ENCODE measurements at places on chromosomes 2 and 18.

DNA sequence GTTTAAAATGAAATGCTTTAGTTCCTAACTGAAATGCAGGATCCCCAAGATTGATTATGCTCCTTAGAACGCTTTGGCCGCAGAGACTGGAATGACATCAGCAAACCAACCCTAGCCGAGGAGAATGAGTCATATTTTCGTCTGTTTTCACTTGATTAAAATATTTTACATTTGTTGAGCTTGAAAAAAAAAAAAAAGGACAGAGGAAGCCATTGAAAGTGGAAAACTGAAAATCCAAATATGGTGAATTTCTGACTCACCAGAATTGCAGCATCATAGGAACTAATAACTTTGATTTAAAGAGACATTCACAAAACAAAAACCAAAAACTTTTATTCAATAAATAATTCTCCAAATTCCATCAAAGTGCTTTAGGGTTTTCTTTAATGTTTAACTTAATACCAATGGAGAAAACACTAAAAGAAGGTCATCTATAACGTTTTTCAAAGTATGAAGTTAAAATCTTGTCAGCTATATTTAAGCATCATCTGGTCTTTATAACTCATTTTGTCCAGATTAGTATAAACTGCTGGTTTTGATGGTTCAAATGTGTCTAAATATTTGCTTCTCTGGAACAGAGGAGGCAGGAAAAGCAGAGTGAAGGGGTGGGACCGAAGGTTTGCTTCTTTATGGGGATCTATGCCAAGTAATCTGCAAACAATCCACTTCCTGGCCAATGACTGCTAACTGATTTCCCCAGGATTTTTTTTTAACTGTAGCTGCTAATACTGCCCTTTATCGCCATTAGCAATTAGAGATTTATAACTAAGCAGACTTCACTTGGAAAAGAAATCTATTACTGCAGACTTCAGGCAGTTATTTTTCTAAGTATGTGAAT lies 30.9 kb upstream of the COL5A2 start:
- peak; percentile 29 for DNase-seq

GRCh38 chr18:73839441-73839840 lies 308.2 kb downstream of the FBXO15 start:
- DNase-seq = no peak

GRCh38 chr2:64137567-64137966 lies 6.7 kb downstream of the PELI1 start:
- DNase-seq = no peak

DNA sequence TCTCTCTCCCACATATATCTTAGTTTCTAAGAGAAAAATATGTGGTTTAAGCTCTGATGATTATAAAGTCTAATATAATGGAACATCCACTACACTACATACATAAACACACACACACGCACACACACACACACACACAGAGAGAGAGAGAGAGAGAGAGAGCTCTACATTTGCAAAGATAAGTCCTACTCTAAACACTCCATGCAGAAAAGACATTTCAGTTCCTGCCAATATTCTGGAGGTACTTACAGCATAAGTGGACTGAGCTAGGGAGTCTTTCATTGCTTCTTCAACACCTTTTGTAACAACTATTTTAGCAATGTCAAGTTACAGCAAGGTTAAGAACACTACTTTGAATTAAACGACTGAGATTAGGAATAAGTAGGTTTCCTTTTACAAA lies 80.1 kb downstream of the FIGN start:
- DNase-seq = no peak

DNA sequence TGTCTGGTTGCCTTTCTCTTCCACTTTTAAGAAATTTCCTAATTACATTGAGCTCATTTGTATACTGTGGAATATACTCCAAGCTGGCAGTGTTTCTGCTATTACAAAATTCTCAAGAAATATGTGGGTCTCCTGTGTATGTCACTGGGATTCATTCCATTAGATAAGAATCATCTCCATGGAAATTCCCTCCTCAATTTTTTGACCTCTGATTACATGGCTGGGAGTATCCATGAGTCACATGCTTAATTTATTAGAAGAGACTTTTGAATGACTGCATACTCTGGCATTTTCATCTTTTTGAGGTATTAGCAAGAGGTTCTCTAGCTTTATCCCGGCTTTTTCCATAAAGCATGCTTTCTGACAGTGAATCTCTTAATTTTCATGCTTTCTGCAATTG lies 665.5 kb upstream of the CNTNAP5 start:
- DNase-seq = no peak

- DNase-seq = no peak
Observed at GRCh38 chr18:69985239-69985638, 37.6 kb upstream of the CD226 start.

- DNase-seq = no peak
Observed at GRCh38 chr2:135818937-135819610, 17.9 kb downstream of the LCT start.

DNA sequence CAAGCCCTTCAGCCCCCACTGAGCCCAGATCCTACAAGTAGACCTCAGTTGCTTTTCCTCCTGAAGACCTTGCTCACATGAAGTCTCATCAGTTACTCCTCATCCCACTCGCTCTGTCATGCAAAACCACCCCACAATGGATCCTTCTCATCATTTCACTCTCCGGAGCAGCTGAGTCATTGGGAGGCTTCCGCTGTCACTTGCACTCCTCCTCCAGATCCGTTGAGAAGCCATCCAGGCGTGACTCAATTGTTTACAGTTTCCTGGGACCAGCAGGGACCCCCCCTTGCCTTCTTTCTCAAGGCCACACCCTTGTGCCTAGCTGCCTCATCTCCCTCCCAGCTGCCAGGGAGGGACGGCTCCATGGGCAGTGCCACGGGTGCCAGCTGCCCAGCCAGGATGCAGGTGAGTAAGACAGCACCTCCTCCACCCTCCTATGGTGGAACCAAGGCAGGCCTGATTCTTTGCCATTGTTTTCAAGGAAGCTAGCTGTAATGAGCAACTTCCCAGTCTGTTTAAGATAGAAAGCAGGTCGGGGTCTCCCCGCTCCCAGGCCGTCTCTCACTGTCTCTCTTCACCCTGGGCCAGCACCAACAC lies 16.3 kb downstream of the GPR55 start:
- DNase-seq = no peak

GRCh38 chr2:168155680-168156079 lies 91.7 kb downstream of the STK39 start:
- DNase-seq = no peak

DNA sequence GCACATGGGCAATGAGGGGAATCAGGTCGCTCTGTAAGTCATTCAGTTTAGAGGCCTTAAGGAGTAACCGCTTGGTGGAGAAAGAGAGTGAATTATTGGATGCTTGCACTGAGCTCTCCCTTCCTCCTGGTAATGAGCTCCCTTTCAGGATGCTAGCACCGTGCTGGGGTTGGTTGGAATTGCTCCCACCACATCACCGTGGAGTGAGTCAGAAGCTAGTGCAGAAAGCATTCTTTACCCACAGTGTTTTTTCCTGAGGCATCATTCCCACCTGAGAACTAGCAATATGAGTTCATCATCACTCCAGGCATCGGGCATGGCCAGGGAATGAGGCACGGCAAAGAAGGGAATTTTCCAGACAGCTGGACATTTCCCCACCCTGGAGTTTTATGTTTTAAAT lies 57.6 kb downstream of the ITGB6 start:
- no peak for DNase-seq

- no peak for DNase-seq
Observed at GRCh38 chr2:20594048-20594750, 56.7 kb downstream of the HS1BP3 start.

GRCh38 chr2:241820625-241821384 lies 11.8 kb downstream of the NEU4 start:
- DNase-seq = no peak

- peak; percentile 80 for DNase-seq
Observed at GRCh38 chr2:65430603-65431420, 1.6 kb downstream of the SPRED2 start.

DNA sequence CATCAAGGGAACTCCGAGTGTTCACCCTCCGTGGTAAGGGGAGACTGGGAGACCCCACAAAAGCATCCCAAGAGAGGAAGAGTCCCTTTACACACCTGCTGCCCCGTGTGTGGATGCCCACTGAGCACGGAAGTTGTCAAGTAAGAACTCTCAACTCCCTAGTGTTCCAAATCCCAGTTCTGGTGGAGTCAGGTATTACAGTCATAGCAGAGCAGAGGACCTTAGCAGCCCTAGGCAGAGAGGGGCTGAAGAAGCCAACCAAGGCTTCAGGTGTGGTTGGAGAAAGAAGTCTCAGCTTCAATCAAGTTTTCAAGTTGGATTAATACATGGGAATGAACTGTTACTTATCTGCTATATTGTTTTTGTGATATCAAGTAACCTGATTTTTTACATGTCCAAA lies 512.5 kb downstream of the RNF144A start:
- DNase-seq = no peak

GRCh38 chr2:195649629-195650190 lies 7.3 kb upstream of the SLC39A10 start:
- DNase-seq = no peak

- no peak for DNase-seq
Observed at GRCh38 chr2:151632993-151633565, 101.2 kb downstream of the NEB start.

DNA sequence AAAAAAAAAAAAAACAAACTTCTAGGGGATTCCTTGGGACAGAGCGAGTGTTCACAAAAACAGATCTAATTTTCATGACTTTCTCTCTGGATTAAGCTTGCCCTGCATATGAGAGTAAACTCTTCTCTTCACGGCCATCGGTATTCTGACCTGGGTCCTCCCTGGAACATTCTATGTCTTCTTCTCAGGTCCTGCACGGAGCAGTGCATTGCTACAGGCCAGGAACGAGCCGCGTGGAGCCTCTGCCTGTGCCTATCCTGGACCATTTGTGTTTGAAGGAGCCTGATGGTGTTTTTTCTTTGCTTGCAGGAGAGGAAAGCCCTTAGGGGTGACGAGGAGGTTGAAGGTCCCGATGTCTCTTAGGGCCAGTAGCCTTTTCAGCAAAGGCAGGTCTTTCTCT lies 1.8 kb upstream of the OXER1 start:
- DNase-seq = no peak

DNA sequence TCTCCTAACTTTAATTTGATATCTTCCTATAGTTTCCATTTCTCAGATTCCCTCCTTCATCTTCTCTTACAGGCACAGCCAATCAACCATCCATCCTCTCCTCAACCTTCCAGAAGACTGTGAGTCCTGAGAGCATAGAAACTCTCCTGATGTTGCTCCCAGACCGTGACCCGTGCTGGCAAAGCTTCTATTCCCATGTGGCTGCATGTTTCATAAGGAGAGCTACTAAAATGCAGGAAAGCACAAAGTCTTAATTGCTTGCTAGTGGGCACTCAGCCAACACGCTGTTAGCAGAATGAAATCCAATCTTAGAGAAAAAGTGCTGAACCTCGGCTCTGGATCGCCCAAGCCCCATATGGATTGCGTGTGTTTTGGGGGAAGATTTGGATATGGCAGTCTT lies 1244.7 kb upstream of the ZEB2 start:
- no peak for DNase-seq

GRCh38 chr2:221426929-221427328 lies 145.2 kb downstream of the EPHA4 start:
- no peak for DNase-seq

- no peak for DNase-seq
Observed at GRCh38 chr2:221581986-221582385, 9.9 kb upstream of the EPHA4 start.

DNA sequence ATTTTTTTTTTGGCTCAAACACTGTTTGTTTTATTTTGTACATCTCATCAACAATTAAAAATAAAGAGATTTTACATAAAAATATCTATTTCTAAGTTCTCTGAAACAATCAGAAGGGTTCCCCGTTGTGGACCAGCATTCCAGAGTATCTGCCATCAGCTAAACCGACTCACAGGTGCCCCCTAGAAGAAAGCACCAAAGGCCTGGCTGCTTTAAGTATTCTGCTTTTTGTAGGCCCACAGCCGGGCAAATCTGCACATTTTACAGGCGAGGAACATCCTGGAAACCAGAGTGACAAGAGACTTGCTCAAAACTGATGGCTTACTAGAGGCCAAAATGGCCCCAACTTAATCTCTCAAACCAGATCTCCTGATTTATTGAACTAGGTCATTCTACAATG lies 82.2 kb upstream of the SETBP1 start:
- DNase-seq = no peak

DNA sequence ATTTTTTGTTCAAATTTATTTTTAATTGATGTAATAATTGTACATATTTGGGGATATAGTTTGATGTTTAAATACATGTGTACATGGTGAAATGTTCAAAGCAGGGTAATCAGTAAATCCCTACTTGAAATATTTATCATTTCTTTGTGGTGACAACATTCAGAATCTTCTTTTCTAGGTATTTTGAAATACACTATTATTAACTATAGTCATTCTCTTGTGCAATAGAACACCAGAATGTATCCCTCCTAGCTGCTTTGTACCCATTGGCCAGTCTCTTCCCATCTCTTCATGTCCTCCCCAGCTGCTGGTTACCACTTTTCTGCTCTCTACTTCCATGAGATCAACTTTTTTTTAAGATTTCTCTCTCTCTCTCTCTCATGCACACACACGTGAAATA lies 126.5 kb downstream of the ZNF407 start:
- no peak for DNase-seq

DNA sequence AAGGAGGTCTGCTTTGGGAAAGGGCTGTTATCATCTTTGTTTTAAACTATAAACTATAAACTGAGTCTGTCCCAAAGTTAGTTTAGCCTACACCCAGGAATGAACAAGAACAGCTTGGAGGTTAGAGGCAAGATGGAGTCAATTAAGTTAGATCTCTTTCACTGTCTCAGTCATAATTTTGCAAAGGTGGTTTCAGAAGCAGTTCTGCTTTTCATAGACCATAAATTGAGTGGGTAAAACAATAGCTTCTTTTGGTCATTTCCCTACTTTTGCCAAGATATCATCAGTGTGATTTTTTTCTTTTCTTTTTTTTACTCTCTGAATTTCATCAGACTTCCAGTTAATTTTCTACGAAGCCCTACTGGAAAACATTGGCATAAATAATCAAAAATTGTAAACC lies 117.0 kb downstream of the AP1S3 start:
- DNase-seq = no peak

DNA sequence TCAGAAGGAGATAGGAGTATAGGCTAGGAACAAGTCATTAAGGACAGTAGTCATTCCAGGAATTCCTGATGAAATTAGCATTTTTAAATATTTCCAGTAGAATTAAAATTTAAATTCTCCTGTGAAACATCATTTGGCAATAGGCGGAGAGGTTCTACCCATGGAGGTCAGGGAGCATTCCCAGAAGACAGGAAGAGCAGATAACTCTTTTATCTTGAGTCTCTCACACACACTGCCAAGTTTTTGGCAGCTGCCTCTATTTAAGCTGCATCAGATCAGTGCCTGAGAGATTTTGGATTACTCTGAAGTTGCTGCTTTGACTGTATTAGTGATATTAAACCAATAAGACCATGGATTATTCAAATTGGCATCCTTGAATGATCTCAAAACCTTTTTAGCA lies 714.7 kb downstream of the EPHA4 start:
- no peak for DNase-seq

DNA sequence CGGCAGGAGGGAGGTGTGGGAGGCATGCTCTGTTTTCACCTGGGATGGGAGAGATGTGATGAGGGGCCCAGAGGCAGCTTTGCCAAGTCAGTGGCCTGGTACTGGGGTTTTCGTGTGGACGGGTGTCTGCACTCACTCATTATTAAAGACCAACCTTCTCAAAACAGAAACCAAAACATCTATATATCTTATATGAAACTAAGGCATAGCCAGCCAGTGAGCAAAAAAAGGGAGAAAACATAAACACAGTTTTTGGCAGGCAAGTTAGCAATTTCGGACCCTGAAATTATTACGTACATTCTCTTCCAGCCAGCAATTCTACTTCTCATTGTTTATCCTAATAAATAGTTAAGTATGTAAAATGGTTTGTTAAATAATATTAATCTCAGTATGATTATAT lies 181.1 kb upstream of the SMAD2 start:
- no peak for DNase-seq

GRCh38 chr2:224951723-224952481 lies 90.4 kb downstream of the DOCK10 start:
- no peak for DNase-seq
